ENCODE measurements at places on chromosomes 6 and 20. TPM values are rescaled to one million over a fixed set of nuclear protein-coding genes. Genes with fewer than 3 reads are reported as not detected.

GRCh38 chr6:138094260-138094659, 13.0 kb downstream of the PERP start:
- no peaks in the 10 kb centered on the region for H3K4me1 ChIP-seq
- H3K27me3 ChIP-seq: no peaks in the 10 kb centered on the region
- H3K4me3 ChIP-seq: no peak overlapping the region
- no peak for DNase-seq
- no peak overlapping the region for H3K27ac ChIP-seq

DNA sequence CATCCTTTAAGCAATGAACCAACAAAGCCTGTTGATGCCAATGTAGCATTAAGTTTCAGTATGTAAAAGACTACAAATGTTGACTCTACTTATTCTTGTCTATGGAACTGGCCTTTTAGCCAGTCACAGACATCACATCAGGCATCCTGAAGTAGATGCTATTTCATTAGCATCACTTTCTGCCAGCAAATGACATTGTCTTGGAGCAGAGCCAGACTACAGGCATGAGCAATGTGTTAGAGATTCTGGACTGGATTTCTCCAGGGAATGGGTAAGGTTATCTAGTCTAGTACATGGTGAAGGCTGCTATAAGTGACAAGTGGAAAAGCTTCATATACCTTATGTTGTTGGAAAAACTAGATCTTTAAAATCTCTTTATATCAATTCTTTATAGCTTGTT, 142.9 kb downstream of the ADGRB3 start:
- no peaks in the 10 kb centered on the region for H3K27me3 ChIP-seq
- H3K4me3 ChIP-seq: no peak overlapping the region
- no peaks in the 10 kb centered on the region for H3K36me3 ChIP-seq
- H3K4me1 ChIP-seq: no peaks in the 10 kb centered on the region
- H3K27ac ChIP-seq: no peak overlapping the region

Gene MEP1A
- total RNA-seq: not detected

DNA sequence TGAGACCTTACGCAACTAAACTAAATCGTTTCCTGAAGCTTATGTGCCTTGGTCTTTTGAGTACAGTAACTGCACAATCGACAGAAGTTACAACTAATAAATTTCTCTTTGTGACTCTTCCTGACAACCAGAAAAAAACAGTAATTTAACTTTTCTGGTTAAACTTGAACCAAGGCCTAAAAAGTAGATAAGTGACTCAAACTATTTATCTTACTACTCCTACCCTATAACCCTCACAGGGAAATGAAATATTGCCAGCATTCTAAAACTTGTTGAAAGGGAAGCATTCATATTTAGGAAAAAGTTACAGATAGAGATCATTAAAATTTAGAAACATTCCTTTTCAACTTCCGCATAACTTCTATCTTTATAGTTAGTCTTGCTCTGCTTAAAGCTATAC, 1034.4 kb downstream of the EYS start:
- H3K4me1 ChIP-seq: no peaks in the 10 kb centered on the region
- H3K36me3 ChIP-seq: no peaks in the 10 kb centered on the region
- DNase-seq: no peak

Gene SPDEF
- 0.33 TPM for total RNA-seq

Gene DZANK1
- total RNA-seq: 1.4 TPM

- H3K27ac ChIP-seq: peak overlapping the region; percentile 34
- peak overlapping the region; percentile 85 for H3K4me3 ChIP-seq
- peaks cover 32% of the 10 kb centered on the region for H3K4me1 ChIP-seq
- H3K36me3 ChIP-seq: peaks cover 2% of the 10 kb centered on the region
Measured at GRCh38 chr6:127516662-127517273, 2.4 kb downstream of the MTCL3 start.

DNA sequence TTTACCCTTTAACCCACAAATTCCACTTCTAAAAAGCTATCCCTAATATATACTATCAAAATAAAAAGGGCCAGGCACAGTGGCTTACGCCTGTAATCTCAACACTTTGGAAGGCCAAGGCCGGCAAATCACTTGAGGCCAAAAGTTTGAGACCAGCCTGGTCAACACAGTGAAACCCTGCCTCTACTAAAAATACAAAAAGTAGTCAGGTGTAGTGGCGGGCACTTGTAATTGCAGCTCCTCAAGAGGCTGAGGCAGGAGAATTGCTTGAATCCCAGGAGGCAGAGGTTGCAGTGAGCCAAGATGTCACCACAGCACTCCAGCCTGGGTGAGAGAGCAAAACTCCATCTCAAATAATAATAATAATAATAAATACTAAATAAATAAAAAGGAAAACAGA, 82.5 kb downstream of the TRIM27 start:
- peaks cover 15% of the 10 kb centered on the region for H3K27me3 ChIP-seq
- no peak overlapping the region for H3K27ac ChIP-seq
- no peak overlapping the region for H3K4me3 ChIP-seq
- no peak for DNase-seq
- peaks cover 12% of the 10 kb centered on the region for H3K4me1 ChIP-seq

All from activated CD4-positive, alpha-beta memory T cell treated with anti-CD3 and anti-CD28 coated beads for 36 hours (primary cell).